ENCODE measurements at places on chromosomes 4 and X.

GRCh38 chr4:150072906-150073714, 5.1 kb upstream of the DCLK2 start:
- DNase-seq, result no peak

DNA sequence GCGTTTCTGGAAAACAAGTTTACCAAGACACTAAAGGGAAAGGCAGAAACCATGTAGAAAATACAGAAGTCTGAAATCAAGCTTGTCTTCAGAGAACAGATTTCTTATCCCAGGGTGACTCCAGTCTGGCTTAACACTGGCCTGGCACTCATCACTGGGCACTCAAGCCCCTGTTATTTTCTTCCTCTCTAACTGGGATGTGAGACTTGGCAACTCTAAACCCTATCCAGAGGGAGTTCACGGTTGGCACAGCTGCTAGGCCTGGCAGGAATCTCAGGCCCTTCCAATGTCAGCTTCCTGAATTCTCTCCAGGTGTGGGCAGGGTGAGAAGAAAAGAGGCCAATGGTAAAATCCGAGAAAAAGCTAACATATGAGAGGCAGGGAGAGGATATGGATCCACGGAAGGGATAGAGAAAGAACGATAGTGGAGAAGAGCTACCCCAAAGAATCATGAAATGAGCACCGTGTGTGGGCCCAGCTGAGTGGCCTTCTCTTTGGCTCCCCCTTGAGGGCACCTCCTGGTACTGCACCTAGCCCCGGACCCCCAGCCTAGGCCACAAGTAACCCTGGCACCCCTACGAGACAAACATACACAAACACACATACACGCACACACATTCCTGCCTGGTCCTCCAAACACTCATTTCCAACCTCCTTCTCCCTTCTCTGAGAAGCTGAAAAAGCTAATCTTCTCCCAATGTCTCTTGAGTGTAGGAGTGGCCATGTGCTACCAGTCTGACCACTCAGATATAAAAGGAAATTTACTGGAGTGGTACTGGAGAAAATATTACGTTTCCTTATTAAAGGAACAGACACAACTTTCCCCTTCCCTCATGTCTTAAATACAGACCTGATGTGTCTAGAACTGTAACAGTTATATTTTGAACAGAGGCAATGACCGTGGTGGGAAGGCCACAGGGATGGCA, 16.6 kb upstream of the PTCHD1 start:
- DNase-seq, result no peak

DNA sequence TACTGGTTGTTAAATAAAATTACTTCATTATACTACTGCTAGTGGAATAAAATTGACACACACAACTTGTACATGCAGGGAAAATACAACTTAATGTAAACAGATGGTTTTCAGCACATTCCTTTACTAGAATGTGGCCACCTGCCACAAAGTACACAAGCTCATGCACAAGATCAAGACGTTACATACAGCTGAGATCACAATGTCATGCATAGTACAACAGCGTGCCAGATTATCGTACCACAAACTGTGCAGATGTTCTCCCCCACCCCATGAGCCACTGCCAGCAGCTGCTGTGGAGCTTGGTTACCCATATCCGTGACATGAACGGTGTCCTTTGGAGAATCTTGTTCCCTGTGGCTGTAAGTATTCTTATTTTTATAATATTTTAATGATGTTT, 27.7 kb downstream of the FBXO8 start:
- DNase-seq, result no peak

- DNase-seq, result no peak
Measured at GRCh38 chr4:81146466-81146865, 68.6 kb downstream of the PRKG2 start.
